Dermis microvascular lymphatic vessel endothelial cell (primary cell): ENCODE measurements at places on chromosomes 6 and 20. TPM values are rescaled to one million over a fixed set of nuclear protein-coding genes. Genes with fewer than 3 reads are reported as not detected.

GRCh38 chr6:3560211-3560610 is 103.4 kb upstream of the SLC22A23 start:
- DNase-seq = no peak

DNA sequence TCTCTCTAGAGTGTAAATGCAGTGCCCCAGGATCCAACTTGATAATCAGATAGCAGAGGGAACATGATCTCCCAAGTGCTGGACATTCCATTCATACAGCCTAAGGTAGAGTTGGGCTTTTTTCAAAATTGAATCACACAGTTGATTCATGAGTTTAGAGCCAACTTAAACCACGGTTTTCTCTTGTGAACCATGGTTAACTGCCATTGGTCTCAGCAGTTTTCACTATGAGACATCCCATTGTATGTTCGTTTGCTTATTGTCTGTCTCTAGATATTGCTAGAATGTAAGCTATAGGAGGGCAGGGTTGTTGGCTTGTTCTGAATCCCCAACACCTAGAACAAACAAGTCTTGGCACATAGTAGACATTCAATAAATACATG is 37.2 kb upstream of the TAF8 start:
- no peak for DNase-seq

DNA sequence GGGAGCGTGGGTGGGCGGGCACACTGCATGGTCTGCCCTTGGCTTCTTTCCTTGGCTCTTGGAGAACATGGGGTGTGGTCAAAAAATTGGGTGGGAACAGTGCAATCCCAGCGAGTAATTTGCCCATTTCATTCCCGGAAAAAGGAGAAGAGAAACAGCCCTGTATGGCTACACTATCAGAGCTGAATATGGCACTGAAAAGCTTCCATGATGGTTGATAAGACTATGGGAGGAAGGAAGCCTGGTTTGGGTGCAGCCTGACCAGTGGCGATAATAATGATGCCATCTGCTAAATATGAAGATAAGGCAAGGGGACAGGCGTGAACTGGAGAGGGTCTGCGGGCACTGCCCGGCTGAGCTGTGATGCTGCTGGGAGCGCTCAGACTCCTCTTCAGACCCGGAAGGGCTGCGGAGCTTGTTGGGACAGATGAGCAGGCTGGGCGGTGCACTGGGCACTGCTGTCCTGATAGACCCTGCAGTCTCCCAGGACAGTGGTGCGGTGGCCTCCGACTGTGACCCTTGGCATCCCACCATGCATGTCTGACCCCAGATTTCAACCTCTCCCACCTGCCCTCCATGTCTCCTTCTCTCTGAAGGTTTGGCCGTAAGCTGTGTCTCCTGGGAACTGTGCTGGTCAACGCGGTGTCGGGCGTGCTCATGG is 10.2 kb downstream of the SLC22A1 start:
- no peak for DNase-seq

C6orf141 gene
- total RNA-seq = 23.4 and 45.5 TPM in 2 replicates

MRPS18A gene
- total RNA-seq = 41.6 and 44.5 TPM in 2 replicates
